Left ventricle myocardium inferior (tissue), 1 donor: ENCODE measurements at places on chromosomes 3 and 15. TPM values are rescaled to one million over a fixed set of nuclear protein-coding genes. Genes with fewer than 3 reads are reported as not detected.

The PTPN9 gene
- total RNA-seq: 7.1 TPM

The SENP8 gene
- total RNA-seq: 6.5 TPM

DNA sequence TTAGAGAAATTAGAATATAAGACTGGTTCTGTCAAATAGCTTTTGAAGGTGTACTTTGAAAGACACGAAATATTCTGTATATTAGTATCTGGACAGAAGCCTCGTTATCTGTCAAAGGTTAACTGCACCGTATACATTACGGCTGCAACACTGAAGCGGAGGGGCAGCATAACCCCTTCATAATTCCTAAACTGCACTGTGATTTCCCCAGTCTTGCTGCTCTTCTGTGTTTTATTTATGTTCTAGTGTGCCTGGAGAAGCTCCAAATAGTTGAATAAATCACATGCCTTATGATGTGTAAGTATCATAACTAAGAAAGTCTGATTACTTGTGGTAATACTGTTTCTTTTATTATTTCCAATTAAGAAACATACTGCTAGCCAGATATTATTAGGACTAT lies 285.7 kb upstream of the ROBO2 start:
- DNase-seq: no peak

GRCh38 chr3:124887177-124887931 lies at the start of gene ITGB5:
Gene ITGB5 (minus strand): TSS chr3:124887365. CDS start chr3:124887000, 365 bp downstream.
- DNase-seq: peak; percentile 86

DNA sequence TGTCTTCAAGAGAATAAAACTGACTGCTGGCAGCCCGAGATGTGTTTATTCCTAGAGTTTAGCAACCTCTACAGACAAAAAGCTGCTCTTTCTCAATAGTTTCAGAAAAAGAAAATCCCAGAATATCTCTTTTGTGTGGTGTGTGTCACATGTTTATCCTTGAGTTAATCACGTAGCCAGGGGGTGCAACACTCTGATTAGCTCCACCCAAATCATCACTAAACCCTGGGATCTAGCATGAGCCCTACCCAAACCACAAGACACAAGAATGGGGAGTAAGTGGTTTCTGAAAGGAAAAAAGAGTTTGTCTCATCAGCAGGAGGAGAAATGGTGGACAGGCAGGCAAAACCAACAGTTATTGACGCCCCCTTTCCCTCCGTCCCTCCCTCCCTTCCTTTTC lies 78.5 kb upstream of the AGBL1 start:
- no peak for DNase-seq
